Lung (tissue), 17 donors: ENCODE measurements at places on chromosomes 16 and 17.

GRCh38 chr16:4273858-4274311 is 1.1 kb upstream of the TFAP4 start:
- DNase-seq = peak; percentile 66

- DNase-seq = no peak
These were observed 384.6 kb downstream of the CNTNAP4 start for GRCh38 chr16:76661691-76662235.

GRCh38 chr17:1251866-1252608 is 18.2 kb upstream of the BHLHA9 start:
- peak; percentile 73 for DNase-seq

- no peak for DNase-seq
These were observed 58.0 kb upstream of the SCNN1B start for GRCh38 chr16:23244122-23244521.

- DNase-seq = no peak
These were observed 78.4 kb downstream of the ABCC1 start for GRCh38 chr16:16027728-16028310.

DNA sequence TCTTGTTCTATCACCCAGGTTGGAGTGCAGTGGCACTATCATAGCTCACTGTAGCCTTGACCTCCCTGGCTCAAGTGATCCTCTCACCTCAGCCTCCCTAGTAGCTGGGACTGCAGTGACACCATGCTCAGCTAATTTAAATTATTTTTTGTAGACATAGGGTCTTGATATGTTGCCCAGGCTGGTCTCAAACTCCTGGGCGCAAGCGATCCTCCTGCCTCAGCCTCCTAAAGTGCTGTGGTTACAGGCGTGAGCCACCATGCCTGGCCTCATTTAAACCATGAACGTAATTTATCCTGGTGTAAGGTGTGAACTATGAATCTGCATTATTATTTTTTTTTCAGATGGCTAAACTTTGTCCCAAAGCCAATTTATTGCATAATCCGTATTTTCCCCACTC is 37.3 kb downstream of the LAT start:
- DNase-seq = no peak

DNA sequence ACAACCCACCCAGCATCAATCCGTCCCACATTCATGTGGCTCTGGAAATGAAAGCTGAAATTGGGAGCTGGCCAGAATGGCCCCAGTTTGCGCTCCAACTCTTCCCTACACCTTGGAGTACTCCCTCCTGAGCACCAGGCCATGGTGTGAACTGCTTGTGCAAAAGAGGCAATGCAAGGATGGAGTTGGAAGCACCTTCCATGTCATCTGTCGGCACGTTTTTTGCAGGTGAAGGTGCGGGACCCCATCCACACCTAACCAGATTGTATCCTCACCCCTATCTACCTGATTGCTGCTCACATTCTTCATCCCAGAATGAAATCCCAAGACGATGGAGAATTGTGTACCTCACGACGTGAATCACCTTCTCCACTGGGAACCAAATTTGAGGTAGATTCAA is 136.6 kb upstream of the WSB1 start:
- no peak for DNase-seq

DNA sequence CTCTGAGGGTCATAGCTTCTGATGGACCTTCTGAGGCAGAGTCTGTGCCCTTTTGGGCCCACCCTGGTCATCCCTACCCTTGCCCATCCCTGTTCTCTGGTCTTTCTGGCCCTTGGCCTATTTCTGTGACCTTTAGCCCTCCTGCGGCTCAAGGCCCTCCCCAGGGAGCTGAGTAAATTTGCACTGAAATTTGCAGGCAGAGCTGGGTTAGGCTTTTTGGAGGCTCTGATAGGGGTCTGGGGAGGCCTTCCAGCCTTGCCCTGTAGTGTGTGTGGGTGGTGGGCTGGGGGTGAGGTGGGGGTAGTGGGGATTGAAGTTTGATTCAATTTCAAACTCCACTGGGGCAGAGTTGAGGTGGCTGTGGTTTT is 17.8 kb downstream of the RARA start:
- DNase-seq = no peak

GRCh38 chr17:62625184-62625869 is 2.1 kb upstream of the MRC2 start:
- no peak for DNase-seq

DNA sequence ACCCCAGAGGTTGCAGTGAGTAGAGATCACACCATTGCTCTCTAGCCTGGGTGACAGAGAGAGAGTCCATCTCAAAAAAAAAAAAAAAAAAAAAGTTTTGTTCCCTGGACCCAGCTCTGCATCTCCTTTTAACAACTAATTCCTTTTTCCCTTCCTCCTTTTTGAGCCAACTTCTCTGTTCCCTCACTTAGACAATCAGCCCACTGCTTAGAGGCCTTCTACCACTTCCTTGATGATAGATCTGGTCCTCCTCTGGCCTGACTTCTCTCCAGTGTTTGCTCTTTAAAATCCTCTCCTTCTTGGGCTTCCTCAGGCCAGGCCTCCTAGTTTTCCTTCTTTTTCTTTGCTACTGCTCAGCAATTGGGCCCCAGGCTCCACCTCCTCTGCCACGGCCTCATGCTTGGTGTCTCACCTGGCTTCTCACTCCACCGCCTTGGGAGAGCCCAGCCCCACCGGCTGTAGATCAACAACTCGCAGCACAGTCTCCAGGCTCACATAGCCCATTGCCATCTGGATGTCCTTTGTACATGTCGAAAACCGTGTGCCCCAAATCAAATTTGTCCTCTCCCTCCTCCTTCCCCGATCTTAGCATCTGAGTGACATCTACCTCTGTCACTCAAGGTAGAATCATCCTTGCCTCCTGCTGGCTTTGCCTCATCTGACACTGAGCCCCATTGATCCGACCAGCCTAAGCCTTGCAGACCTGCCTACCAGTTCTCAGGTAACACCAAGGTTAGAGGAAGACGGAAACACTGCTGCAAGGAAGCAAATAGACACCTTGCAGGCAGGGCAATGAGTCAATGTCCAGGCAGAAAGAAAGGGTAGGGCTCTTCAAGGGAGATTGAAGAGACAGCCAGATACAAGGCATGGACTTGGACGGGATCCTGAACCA is 17.4 kb downstream of the ARHGAP27 start:
- DNase-seq = no peak

GRCh38 chr17:15268461-15268860 is 3.3 kb upstream of the PMP22 start:
- peak; percentile 38 for DNase-seq

- peak; percentile 42 for DNase-seq
These were observed 9.7 kb downstream of the DRC7 start for GRCh38 chr16:57704011-57704904.

DNA sequence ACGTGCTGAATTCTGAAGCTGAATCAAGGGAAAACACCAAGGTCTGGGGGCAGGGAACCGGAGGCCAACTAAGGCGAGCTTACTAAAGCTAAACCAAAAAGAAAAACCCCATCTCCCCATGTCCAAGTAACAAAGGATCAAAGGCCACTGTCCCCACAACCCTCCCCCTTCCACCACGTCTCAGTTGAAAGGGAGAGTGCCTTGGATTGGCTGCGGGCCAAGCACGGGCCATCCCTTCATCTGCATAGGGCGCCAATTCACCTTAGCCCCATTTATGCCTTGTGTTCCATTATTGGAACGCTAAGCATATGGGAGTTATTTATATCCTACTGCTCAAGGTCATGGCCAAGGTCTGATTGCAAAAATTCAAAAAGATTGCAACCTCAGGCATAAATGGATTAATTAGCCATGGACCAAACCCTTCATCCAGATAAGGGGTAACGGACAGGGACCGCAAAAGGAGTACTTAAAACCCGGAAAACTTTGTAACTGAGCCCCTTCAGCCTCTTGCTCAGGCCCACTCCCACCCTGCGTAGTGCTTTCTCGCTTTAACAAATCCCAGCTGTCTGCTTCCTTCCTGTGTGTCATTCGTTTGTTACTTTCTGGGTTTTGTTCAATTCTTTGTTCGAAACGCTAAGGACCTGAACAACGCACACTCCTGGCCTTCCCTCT is 740 bp upstream of the ATP6V0D1 start:
- peak; percentile 31 for DNase-seq

DNA sequence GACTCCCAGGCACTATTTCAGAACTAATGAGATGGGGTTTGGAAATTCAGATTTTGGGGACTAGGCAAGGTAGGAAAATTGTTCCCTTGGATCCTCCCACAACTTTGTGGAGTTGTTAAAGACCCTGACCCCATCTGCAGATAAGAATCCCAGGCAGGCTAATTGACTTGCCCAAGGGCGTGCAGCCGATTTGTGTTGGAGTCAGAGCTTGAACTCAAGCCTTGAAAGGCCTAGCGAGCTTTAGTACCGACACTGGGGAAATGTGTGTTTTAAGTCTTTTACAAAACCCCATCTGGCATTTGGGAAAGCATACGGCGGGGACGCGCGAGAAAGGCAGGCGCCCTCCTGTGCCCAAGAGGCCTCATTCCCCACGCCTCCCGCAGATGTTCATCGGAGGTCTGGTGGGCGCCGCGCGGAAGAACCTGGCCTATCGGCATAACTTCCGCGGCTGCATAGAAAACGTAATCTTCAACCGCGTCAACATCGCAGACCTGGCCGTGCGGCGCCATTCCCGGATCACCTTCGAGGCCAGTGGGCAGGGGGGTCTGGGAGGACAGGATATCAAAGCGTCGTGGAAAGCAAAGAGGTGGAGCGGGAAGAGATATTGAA is 4.3 kb downstream of the CNTNAP1 start:
- no peak for DNase-seq

DNA sequence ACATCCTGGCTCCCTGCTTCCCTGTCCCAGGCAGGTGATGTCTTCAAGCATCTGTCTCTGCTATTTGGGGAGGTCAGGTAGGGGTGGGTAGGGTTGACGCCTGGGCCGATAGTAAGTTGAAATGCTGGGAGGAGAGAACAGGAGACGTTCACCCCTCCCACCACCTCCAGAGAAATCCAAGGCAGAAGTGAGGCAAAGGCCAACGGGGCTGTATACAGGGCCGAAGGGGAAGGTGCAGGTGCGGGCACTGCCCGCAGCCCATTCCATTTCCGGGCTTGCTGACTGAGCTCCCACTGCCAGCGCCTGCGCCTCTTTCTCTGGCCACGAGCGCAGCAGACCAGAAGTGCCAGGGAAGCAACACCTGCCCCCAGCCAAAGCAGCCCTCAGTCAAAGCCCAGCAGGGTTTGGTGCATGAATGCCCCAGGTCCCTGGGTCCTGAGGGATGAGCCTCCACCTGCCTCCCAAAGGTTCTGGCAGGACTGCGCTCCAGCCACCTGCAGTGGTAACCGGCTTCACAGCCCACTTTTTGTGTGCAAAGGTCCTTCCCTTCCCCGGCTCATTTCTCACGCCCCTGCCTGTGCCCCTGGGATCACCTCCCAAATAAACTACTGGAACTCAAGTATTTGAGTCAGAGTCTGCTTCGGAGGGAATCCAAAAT is 127.6 kb upstream of the TNRC6C start:
- DNase-seq = no peak

DNA sequence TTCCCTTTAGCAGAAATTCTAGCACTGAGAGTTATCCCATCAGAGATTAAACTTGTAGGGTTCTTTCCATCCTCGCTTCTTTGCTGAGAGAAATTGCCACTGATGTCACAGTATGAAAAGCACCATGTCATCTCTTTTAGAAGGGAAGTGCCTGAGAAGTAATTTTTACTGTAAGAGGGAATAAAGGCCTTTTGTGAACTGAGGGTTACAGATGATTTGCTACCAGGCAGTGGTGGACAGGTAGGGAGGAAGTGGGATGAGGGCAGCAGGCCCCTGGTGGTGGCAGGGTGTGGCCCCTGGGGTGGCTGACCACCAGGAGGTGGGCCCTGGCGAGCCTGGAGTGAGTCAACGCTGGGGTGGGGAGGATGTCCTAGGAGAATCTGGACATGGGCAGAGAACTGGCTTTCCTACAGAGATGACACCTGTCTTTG is 6.4 kb upstream of the MILR1 start:
- no peak for DNase-seq

- no peak for DNase-seq
These were observed 125.3 kb upstream of the FOXF1 start for GRCh38 chr16:86384980-86385379.

- DNase-seq = no peak
These were observed 99.6 kb downstream of the ADCY9 start for GRCh38 chr16:4016658-4017057.

DNA sequence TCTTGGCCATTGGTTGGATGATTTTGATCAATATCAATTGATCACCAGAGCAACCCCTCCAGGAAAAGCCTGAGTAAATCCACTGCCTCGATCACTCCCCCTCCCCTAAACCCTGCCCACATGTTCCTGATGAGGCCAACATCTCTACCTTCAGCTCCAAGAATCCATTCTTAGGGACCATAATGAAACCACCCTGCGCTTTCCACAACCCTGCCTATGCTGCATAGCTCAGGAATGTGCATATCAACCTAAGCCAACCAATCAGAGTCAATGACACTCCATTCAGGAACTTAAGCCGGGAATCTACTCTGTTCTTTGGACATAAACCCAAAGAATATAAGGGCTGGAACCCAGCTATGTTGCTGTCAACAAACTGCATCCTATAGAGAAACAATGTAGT is 86.3 kb downstream of the MYH11 start:
- DNase-seq = no peak

DNA sequence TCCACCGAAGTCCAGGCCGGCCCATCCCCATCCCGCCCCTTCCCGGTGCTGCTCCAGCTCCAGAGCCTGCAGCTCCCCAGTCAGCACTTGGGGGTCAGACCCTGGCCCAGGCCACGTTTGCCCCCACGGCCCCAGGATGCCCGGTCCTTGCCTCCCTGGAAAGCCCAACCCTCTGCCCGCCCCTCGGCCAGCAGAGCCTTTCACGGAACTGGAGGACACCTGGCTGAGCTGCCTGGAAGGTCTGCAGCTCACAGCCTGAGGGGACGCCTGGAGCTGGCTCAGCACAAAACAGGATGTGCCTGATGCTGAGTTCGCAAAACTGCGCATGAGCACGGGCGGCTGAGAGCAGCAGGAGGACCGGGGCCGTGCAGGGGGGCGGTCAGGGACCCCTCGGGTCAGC is 29.7 kb upstream of the SSTR5 start:
- DNase-seq = peak; percentile 65

DNA sequence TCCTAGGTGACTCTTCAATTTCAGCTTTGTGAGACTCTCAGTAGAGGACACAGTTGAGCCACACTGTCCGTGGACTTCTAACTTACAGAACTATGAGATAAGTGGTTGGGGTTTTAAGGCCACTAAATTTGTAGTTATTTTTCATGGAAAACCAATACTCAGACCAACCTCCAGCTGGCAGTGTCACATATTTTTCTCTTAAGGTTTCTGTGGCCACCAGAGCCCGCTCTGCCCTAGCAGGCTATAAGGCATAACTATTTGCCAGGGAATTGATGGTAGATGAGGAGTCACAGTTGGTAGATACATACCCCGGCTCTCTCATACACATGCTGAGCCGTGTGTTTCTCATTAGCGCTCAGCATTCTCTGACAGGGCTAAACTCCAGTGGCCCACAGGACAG is 336.8 kb upstream of the MON1B start:
- no peak for DNase-seq

DNA sequence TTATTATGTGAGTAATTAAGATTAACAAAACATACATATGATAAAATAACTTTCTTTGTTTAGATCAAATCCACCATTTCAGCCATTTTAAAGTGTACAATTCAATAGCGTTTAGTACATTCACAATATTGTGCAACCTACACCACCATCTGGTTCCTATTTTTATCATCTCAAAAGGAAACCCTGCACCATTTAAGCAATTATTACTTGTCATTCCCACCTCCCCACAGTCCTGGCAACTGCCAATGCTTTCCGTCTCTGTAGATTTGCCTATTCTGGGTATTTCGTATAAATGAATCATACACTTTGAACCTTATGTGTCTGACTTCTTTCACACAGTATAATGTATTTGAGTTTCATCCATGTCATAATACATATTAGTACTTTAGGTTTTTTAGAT is 162.5 kb upstream of the CNTNAP4 start:
- no peak for DNase-seq

GRCh38 chr16:12573730-12574383 is 229.8 kb downstream of the CPPED1 start:
- DNase-seq = peak; percentile 37
